SJSA1 (cell line): ENCODE measurements at places on chromosomes 5 and 9. TPM values are rescaled to one million over a fixed set of nuclear protein-coding genes. Genes with fewer than 3 reads are reported as not detected.

CTSV gene
- 0.05 TPM in 1 of 2 replicates, not detected in the other for total RNA-seq

FYB1 gene
- 0.34 and 0.68 TPM in 2 replicates for total RNA-seq

MED22 gene
- 19.7 and 20.4 TPM in 2 replicates for total RNA-seq

ANKRD20A1 gene
- not detected in 2 replicates for total RNA-seq

PCA3 gene
- total RNA-seq, result not detected in 2 replicates

GRXCR2 gene
- total RNA-seq, result 0.21 TPM in 1 of 2 replicates, not detected in the other

F12 gene
- 0.74 and 3.9 TPM in 2 replicates for total RNA-seq

PCDHGA12 gene
- 0.34 TPM in 1 of 2 replicates, not detected in the other for total RNA-seq

- no peak overlapping the region for H3K4me3 ChIP-seq
- H3K36me3 ChIP-seq, result no peaks in the 10 kb centered on the region
- H3K27me3 ChIP-seq, result no peaks in the 10 kb centered on the region
Measured at GRCh38 chr9:31032206-31032605, 1352.2 kb upstream of the ACO1 start.

DNA sequence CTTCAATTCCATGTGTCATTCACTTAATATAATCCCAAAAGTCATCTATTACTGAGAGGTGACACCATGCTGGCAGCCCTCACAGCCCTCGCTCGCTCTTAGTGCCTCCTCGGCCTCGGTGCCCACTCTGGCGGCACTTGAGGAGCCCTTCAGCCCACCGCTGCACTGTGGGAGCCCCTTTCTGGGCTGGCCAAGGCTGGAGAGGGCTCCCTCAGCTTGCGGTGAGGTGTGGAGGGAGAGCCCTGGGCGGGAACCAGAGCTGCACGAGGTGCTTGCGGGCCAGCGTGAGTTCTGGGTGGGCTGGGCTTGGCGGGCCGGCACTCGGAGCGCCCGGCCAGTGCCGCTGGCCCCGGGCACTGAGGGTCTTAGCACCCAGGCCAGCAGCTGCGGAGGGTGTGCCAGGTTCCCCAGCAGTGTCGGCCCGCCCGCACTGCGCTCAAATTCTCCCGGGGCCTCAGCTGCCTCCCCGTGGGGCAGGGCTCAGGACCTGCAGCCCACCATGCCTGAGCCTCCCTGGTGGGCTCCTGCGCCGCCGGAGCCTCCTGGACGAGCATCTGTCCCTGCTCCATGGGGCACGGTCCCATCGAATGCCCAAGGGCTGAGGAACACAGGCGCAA is 374.1 kb downstream of the ELAVL2 start:
- no peak overlapping the region for H3K4me3 ChIP-seq
- DNase-seq, result no peak
- no peak overlapping the region for H3K27ac ChIP-seq
- no peaks in the 10 kb centered on the region for H3K36me3 ChIP-seq
- H3K4me1 ChIP-seq, result no peaks in the 10 kb centered on the region

DNA sequence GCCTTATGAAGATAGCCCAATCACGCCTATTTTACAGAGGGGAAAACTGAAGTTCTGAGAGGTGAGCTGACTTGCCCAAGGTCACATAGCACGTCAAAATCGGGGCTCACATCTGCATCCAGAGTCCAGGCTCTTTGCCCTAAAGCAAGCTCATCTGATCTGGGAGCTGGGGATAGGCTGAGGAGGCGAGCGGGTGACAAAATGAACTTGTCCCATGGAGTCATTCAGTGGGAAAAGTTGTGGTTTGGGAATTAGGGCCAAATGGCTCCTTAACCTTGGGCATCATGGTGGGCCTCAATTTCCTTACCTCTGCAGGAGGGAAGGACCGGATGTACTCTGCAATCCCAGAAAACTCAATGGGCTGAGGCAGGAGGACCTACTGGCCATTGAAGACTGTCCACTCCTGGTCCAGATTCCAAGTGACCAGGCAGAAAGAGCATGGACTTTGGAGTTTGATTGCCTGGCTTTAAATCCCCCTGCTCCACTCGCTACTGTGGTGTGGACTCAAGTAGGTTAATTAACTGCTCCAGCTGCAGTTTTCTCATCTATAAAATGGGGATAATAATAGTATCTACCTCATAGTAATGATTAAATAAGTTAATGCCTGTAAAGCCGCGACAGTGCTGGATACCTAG is 160.4 kb downstream of the RGS3 start:
- H3K4me3 ChIP-seq, result no peak overlapping the region
- no peaks in the 10 kb centered on the region for H3K36me3 ChIP-seq
- H3K27me3 ChIP-seq, result no peaks in the 10 kb centered on the region
- no peak overlapping the region for H3K27ac ChIP-seq
- peaks cover 59% of the 10 kb centered on the region for H3K4me1 ChIP-seq
- peak; percentile 9 for DNase-seq

DNA sequence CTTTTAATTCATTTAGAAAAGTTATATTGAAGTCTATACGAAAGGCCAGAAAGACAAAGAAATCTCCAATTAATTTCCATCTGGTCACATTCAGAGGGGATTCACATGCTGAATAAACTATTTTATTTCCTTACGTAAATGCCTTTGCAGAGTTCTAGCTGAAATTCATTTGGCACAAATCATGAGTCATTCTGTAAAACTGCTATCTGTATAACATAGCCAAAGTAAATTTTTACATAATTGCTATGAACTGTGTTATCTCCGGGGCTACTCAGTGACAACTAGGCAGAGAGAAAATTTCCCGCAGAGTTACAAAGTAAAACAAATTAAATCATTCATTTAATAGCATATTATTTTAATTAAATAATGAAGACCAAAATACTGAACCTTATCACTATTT is 463.2 kb upstream of the ADAMTS16 start:
- no peak overlapping the region for H3K27ac ChIP-seq
- no peak for DNase-seq
- H3K4me1 ChIP-seq, result no peaks in the 10 kb centered on the region
- H3K4me3 ChIP-seq, result no peak overlapping the region
- H3K36me3 ChIP-seq, result no peaks in the 10 kb centered on the region
- H3K27me3 ChIP-seq, result no peaks in the 10 kb centered on the region

DNA sequence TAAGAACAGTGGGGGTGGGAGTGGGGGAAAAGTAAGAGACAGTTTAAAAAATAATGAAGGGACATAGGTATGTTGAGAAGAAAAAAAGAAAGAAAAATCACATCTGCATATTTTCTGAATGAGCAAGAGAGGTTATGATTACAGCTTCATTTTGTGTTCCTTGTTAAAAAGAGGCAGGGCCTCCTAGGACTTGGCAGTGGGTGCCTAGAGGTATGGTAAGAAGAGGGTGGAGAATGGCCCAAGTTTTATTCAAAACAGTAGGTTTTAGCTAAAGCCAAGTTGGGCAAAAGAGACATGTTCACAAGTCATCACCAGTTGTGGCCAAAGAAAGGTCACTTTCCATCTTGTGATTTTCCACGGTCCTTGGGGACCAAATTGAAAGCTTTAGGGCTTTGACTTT is 643.4 kb downstream of the CCDC171 start:
- H3K36me3 ChIP-seq, result no peaks in the 10 kb centered on the region
- H3K4me1 ChIP-seq, result peaks cover 51% of the 10 kb centered on the region
- no peak for DNase-seq
- H3K4me3 ChIP-seq, result no peak overlapping the region
- H3K27ac ChIP-seq, result no peak overlapping the region
- H3K27me3 ChIP-seq, result no peaks in the 10 kb centered on the region
